ENCODE measurements at places on chromosomes 3 and 15. TPM values are rescaled to one million over a fixed set of nuclear protein-coding genes. Genes with fewer than 3 reads are reported as not detected.
A peak's percentile ranks its signal among the peaks of the same experiment; 100 is the strongest.

- no peak for DNase-seq
These were observed 35.2 kb upstream of the SLC24A5 start for GRCh38 chr15:48085591-48085930.

Gene FETUB
- total RNA-seq: not detected

GRCh38 chr3:133892541-133893231 is 3.0 kb downstream of the RAB6B start:
- DNase-seq: no peak

DNA sequence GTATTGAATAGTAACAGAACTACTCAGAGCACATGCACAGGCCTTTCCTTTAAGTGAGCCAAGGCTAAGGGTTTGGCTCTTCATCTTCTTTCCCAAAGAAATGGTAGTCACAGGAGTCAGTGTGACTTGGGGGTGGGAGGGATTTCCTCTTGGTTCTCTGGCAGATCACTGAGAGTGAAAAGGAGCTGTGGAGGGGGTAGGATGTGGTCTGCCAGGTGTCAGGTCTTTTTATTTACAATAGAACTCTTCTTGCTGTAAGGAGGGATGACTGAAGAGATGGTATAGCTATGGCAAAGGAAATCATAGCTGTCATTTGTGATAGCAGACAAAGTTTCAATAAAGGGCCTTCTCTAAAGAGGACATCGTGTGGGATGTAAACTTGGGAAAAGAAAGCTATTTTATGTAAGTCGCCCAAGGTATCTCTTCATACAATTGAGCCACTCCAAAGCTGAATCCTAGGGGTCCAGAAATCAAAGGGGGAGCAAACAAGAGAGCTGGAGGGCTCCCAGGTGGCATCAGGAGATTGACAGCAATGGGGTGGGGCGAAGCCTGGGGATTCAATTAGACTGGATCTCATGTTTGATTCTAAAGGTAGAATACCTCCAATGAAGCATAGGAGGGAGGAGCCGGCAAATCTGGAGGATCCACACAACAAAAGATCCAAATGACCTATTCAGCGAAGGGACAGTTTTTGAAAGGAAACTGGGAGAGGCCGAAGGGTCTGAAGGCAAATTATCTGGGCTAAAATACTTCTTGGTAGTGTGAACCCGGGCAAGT is 20.0 kb upstream of the CHD2 start:
- DNase-seq: no peak

DNA sequence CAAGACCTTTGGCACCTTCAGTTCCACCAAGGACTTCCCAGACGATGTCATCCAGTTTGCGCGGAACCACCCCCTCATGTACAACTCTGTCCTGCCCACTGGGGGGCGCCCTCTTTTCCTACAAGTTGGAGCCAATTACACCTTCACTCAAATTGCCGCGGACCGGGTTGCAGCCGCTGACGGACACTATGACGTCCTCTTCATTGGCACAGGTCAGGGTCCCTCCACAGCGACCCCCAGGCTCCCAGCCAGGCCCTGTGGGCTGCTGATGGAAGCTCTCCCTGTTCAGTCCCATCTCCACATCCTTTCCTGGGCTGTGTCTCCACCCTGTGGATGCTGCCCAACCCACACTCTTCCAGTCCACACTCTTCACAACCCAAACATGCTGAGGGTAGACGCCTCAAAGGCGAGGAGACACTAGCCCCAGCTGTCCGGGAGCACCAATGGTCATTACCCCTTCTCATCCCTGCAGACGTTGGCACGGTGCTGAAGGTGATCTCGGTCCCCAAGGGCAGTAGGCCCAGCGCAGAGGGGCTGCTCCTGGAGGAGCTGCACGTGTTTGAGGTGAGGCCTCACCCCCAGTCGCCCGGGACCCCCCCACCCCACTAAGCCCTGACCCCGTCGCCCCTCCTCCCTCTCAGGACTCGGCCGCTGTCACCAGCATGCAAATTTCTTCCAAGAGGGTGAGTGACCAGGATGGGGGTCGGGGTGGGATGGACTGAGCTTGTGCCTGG is 4.3 kb upstream of the LSMEM2 start:
- peak; percentile 88 for DNase-seq

Gene CSTA
- total RNA-seq: not detected

DNA sequence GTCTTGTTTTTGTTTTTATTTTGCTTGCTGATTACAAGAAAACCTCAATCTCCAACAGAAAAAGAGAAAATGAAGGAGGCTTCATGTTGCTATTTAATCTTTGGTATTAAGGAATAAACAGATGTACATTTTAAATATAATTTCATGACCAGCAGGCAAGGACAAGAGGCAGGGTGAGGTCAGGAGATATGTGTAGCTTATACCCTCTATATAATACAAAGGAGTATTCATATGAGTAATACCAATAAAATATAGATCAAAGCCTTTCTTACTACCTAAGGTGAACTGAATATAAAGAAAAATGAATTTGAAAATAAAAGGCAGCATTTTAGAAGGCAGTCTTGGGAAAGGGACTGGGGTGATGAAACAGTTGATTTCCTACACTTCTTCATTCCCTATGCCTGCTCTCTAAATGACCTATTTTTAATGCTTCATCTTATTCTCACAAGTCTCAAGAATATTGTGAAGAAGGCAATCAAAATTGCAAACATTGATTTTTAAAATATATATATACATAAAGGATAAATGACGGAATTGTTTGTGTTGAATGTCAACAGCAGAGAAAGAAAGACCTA is 8.6 kb upstream of the CBLB start:
- DNase-seq: no peak

DNA sequence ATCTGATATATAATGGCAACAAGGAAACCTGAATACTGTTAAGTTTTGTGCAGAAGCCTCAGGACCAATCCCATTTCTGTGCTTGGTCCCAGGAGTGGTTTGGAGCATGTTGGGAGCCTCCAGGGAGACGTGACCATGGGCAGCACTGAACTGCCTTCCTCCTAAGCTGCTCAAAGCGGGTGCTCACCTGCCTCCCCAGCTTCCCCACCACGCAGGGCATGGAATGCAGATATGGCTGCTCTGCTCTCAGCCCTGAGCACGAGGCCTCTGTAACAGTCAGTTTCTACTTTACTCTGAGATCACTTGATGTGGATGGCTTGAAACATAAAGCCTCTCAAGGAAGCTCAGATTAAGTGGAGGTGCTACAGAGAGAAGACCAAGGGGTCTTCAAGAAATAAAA is 49.3 kb downstream of the MESD start:
- DNase-seq: no peak

DNA sequence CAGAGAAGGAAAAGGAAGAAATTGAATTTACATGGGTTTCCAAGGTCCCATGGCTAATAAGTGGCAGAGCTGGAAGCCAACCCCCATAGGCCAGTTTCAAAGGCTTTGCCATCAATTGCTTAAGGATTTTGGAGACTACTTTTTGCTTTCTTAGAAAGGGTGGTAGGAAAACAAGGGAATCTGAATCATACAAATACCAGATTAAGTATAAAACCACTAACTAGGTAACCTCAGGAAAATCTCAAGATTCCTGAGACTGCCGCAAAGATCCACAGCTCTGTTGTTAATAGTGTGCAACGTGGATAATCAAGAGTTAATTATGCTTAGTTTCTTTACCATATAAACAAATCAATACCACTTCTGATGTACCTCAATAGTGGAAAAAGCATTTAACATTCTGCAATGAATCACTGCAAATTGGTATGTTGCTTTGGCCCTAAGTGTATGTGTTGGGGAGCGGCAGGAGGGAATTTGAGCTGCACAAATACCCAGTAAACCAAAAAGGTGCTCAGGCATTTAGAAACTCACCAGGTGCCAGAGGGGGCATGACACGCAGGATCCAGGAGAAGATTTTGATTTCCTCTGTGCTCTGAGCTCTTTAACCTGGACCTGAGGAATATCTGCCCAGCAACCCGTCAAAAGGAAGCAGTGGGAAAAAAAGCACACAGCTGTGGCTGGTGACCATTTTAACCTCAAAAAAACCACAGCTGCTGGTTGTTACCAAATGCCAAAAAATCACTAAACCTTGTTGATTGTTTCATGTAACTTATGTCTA is 22.0 kb downstream of the AADAC start:
- DNase-seq: no peak

- DNase-seq: no peak
These were observed 4.6 kb upstream of the AMOTL2 start for GRCh38 chr3:134378818-134379217.

DNA sequence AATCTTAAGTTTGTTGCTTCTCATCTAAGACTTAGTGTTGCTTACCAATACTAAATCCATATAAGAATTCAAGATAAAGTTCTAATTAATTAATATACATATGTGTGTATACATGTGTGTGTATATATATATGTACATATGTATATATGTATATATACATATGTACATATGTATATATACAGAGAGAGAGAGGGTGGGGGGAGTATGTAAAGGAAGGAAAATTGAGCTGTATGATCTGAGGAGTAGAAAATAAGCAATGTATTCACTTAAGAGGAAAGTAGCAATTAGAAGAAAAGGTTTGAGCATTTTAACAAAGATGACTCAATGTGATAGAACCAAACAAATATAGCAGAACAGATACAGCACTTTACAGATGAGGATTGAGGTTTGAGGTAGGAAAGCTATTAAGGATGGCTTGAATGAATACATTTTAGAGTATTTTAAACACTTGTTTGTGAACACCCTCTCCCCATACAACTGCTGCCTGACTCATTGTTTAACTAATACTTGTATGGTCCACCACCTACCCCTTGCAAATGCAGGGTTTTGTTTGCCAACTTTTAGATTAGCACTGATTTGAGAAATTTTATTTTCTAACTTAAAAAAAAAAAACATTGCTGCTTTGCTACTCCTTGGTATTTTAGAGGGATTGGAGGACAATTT is 681.1 kb upstream of the CADM2 start:
- no peak for DNase-seq

GRCh38 chr3:68953816-68954444 is 21.6 kb upstream of the TAFA4 start:
- DNase-seq: no peak

- no peak for DNase-seq
These were observed 5.1 kb upstream of the DNAAF4 start for GRCh38 chr15:55513152-55513551.

Gene ZBTB11
- 12.7 TPM for total RNA-seq

Gene ADGRG7
- not detected for total RNA-seq

Gene CNTN4
- not detected for total RNA-seq
